Lung microvascular endothelial cell (primary cell): ENCODE measurements at places on chromosomes 16 and 17.

- peak; percentile 65 for DNase-seq
Observed at GRCh38 chr16:27972500-27972899, 91.0 kb downstream of the GSG1L start.

- peak; percentile 90 for DNase-seq
Observed at GRCh38 chr16:81996664-81997509, 14.4 kb downstream of the SDR42E1 start.

DNA sequence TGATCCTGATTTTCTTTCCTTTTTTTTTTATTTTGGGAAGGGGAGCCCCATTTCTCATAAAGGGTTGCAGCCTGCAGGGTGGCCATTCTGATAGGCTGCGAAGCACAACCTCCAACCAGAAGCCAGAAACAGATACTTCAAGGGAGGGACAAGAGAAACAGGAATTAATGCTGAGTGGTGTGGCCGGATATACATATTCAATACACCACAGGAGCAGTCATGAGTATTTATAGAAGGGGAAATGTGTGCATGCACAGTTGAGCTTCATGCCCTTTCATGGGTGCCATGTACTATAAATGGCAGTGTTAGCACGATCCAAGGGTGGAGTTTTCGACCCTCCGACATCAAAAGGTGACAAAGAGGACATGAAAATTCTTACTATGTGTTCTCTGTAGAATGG lies 320.8 kb downstream of the CBLN1 start:
- DNase-seq, result no peak

DNA sequence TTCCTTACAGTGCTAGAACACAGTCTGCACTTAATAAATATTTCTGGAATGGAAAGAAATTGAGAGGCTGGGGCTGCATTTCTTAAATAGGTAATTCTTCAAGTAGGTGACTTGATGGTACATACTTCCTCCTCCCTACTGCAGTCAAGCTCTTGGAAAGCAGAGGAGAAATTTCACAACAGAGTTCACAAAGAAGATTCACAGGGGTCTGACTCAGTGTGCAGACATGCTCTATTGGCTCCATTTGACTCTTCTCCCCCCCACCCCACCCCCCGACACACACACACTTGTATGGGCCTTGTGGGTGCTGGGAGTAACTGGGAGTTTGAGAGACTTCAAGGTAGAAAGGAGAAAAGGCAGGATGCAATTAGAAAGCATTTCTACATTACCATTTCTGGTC lies 6.2 kb upstream of the MYOCD start:
- no peak for DNase-seq

DNA sequence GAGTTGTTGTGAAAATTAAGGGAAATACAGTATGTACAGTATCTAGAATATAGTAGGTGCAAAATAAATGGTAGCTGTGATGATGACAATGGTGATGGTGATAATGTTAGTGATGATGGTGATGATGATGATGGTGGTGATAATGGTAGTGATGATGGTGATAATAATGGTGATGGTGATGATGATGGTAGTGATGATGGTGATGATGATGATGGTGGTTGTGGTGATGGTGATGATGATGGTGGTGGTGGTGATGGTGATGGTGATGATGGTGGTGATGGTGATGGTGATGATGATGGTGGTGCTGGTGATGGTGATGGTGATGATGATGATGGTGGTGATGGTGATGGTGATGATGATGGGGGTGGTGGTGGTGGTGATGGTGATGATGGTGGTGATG lies 91.3 kb upstream of the FOXF1 start:
- DNase-seq, result no peak

GRCh38 chr17:33163533-33164168 lies 129.4 kb downstream of the ASIC2 start:
- no peak for DNase-seq

- no peak for DNase-seq
Observed at GRCh38 chr16:55678161-55678821, 22.5 kb downstream of the SLC6A2 start.

- DNase-seq, result no peak
Observed at GRCh38 chr17:73582821-73583220, 61.4 kb downstream of the SDK2 start.

DNA sequence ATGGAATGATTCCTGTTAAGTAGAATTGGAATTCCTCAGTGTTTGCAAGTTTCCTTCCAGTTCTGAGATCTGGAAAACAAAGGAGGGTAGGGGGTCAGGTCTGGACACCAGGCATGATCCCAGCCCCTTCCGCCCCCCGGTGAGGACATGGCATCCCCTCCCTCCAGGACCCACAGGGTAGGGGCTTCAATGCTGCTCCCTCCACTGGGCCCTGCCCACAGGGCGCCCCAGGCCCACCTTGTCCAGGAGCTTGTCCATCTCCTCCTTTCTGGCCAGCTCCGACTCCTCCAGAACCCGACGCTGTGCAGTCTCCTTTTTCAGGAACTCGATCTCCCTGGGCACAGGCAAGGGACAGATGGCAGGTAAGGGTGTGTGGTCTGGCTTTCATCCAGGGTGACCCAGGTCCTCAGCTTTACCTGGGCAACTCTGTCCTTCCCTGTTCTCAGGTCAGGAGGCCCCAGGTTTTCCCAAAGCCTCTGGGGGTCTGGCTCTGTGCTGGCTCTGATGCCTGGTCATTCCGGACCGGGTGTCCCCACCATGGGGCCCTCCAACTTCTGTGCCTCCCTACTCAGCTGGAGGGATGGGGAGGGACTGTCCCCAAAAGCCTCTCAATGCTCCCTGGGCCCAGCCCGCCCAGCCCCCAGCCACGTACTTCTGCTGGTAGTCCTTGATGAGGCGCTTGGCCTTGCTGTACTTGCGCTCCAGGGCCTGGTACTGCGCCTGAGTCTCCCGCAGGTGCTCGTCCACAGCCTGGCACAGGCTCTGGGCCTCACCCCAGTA lies 5.5 kb upstream of the SAMD14 start:
- DNase-seq, result no peak

DNA sequence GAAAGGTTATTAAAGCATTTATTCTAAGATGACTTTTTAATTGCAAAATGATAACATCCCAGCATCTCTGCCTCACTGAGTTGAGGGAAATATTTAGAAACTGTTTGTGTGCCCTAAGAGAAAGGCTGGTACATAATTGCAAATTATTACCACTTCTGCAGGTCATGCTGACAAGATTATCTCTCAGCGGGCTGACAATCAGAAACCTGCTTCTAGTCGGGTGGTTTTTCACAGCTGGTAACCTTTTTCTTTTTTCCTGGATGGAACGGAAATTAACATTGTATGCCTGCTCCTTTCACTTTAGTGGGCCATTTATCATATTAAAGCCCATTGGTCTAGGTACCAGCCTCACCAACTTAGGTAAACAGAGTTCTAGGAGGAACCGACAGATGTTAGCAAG lies 17.0 kb upstream of the NUDT7 start:
- no peak for DNase-seq

GRCh38 chr16:82150549-82150948 lies 19.5 kb downstream of the MPHOSPH6 start:
- no peak for DNase-seq
